Activated CD4-positive, alpha-beta T cell treated with anti-CD3 and anti-CD28 coated beads for 36 hours (primary cell): ENCODE measurements at places on chromosomes 2 and 18. TPM values are rescaled to one million over a fixed set of nuclear protein-coding genes. Genes with fewer than 3 reads are reported as not detected.
A peak's percentile ranks its signal among the peaks of the same experiment; 100 is the strongest.

GRCh38 chr18:3623769-3624545, 174.0 kb downstream of the TGIF1 start:
- peak; percentile 68 for DNase-seq

DNA sequence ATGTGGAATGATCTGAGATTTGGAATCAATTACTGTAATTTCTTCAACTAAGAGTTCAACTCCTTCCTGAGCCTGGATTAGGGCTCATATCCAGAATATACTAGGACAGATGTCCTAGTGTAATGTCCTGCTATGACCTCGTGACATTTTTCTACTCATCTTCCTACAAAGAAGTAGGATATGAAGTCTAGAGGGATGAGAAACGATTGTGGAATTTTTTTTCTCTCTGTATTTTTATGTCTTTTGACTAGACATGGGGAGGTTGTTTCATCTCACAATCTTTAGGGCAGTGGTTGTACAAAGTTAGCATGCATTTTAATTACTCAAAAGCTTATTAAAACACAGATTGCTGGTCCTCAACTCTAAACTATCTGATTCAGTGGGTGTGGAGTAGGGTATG, 203.0 kb downstream of the PARD3B start:
- no peak for DNase-seq

DNA sequence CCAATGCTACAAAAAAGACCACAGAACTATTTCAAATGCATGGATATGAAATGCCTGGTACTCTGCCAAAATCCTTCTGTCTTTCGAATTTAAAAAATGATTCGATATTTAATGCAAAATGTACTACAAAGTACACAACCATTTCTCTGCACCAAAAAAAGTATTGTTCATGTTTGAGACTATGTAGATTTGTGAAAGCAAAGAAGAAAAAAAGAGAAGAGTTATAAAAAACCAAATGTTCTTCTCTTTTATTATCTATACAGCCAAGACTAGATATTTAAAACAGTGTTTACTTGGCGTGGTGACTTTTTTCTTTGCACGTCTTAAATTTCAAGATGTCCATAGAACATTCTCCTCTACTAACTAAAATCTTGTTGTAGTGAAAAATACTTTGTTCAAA, 89.2 kb downstream of the DTNA start:
- DNase-seq, result no peak

DNA sequence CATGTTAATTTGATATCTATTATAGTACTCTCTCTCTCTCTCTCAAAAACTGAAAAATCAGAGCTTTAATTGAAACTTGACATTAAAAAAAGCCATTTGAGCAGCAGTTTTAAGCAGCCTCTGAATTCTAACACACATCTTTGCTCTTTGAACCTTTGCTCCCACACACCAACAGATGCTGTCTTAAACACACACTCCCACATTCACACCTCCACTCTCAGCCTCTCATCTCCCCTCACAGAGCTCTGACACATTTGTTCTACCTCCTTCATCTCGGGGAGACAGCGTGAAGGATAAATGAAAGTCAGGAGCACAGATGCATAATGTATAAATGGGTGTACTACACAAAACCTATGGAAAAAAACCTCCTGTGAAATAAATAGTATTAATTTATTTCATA, 95.2 kb downstream of the NAB1 start:
- DNase-seq, result no peak

The CD207 gene
- total RNA-seq, result not detected
